ENCODE measurements at places on chromosomes 7 and 10.

DNA sequence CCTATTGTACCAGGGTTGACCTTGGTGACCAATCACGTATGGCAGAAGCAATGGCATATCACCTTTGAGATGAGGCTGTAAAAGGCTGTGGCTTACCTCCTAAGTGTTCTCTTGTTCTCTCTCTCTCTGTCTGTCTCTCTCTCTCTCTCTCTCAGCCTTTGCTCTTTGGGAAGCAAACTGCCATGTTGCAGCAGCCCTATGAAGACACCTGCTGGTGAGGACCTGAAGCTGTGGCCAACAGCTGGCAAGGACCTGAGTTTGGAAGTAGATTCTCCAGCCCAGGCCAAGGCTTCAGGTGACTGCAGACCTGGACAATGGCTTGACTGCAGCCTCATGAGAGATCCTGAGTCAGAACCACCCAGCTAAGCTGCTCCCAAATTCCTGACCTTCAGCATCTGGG lies 161.4 kb downstream of the GPAM start:
- no peak for DNase-seq

- DNase-seq = no peak
These were observed 85.5 kb downstream of the NKX6-2 start for GRCh38 chr10:132700156-132701098.

DNA sequence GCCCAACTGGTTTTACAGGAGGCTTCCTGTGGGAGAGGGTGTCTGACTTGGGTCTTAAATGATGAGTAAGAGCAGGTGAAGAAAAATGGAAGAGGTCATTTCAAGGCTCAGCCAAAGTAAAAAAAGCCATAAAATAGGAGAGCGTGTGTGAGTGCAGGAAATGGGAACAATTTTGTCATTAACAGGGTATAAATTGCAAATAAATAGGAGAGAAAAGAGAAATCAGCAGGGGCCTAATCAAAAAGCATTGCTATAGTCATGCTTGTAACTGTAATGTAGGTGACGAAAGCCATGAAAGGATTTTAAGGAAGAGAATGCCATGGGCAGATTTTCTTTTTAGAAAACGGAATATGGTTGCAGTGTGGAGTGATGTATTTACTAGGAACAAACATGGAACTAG lies 15.7 kb upstream of the SEMA3A start:
- no peak for DNase-seq

GRCh38 chr10:75663947-75664664 lies 232.7 kb downstream of the LRMDA start:
- no peak for DNase-seq

DNA sequence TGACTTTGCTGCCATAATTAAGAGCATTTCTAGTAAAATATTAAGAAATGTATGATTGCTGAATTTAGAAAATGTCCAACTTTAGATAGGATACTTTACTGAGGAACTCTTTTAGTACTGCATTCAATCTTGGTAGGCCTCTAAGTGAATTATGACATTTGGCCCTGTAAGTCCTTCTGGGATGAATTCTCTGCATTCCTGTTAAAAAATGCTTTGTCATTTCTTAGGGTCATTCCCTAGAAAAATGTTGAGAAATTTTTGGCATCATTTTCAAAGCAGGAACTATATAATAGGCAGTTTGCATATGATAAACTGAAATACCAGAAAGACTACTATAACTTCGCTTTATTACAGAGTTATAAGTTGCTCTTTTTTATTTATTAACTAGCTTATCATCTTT lies 69.3 kb upstream of the PRR15 start:
- no peak for DNase-seq

DNA sequence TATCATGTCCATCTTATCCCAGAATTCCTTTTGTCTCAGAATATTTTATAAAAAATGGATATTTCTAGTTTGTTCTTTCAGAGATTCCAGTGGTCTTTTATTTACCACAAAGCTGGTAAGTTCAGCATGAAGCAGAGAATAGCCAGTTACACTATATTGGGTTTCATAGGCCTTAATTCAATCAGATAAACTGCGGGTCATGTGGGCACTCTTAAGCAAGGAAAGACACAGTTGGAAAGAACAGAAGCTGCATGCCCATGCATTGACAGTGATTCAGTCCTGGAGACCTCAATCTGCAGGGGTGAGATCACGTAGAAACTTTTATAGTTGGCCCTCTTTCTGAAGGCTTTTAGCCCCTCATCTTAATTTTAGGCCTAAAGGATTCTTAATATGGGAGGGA lies 281.3 kb upstream of the IGFBP3 start:
- DNase-seq = no peak

GRCh38 chr10:125093199-125093973 lies 67.0 kb downstream of the CTBP2 start:
- DNase-seq = no peak

DNA sequence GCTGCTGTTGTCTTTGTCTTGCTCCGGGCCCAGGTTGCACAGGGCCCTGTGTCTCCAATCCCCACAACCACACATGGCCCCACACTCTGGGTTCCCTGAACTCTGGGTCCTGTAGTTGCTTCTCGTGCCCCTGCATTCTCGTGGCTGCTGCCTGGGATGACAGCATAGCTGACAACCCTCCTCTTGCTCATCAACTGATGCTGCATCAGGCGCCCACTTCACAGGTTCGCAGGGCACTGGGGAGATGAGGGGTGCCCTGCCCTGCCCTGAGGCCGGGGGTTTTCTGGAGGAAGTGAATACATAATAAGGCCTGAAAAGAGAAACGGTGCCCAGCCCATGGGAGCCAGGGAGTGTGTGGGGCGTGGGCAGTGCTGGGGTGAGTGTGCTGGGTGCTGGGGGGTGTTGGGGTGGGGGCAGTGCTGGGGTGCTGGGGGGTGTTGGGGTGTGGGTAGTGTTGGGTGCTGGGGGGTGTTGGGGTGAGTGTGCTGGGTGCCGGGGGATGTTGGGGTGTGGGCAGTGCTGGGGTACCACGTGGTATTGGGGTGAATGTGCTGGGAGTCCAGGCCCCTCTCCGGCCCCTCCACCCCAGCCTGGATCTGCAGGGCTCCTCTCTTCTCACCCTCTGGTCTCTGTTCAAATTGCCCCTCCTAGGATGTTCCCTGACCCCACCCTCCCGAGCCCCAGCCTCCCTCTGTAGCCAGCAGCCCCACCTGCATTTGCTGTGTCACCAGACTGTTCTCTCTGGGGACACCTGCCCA lies 2.0 kb upstream of the MTG1 start:
- no peak for DNase-seq

GRCh38 chr7:22821702-22822485 lies 755 bp downstream of the TOMM7 start:
- no peak for DNase-seq

DNA sequence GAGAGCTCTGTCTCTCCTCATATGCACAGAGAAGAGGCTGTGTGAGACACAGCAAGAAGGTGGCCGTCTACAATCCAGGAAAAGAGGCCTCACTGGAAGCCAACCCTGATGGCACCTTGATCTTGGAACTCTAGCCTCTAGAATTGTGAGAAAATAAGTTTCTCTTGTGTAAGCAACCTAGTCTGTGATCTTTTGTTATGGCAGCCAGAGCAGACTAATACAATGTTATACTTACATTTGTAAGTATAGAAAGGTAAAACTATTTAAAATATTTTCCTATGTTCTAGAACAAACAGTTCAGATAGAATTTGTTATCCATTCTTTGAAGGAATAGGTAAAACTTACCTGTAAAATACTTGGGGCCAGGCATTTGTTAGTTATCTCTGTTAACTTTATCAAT lies 53.3 kb downstream of the LRMDA start:
- no peak for DNase-seq

DNA sequence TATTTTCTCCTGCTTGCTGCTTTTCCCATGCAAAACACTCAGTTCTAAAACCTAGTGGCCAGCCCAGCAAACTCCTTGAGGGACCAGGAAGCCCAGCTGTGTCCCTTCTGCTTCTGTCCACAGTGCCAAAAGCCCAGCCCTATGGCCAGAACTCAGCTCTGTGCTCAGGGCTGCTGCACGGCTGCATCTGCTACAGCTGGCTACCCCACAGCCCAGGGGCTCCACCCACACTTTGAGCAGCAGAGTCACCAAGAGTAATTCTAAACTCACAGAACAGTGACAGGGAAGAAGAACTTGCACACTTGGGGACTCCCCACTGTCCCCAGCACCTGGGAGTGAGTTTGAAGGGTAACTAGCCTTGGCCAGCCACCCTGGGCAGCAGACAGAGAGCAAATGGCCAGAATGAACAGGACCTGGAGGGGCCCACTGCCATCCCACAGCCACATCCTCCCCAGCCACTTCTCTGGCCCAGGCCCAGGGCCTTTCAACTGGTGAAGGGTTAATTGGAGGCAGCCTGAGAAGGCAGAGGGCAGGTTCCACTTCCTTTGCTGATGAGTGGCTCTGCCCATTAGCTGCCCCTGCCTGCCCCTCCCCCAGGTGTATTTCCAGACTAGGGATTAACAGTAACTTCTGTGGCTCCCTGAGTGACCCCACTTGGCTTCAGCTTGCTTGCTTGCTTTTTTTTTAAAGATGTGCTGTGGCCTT lies 28.1 kb upstream of the TRIM8 start:
- no peak for DNase-seq

DNA sequence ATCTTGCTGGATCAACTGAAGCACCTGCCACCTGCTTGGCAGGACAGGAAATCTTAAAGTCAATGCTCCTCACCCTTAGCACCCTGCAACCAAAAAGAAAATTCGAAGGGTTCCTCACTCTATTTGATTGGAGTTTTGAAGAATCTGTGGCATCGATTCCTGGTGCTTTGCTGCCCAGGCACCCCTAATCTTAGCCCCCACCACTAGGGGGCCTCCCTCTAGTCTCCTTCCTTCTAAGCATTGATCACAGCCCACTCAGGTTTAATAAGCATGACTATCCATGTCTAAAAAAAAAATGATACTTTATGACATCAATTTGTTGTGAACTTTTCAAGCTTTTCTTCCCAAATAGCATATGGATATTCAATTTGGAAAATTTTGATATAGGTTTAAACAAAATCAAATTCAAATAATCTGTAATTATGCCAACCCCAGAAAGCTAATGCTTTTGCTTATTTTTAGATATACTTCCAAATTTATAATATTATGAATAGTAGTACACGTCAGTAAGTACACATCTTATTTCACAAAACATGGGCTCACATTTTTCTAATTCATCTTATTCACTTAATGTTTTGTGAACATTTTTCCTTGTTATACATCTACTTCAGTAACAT lies 45.3 kb downstream of the NRG3 start:
- no peak for DNase-seq

DNA sequence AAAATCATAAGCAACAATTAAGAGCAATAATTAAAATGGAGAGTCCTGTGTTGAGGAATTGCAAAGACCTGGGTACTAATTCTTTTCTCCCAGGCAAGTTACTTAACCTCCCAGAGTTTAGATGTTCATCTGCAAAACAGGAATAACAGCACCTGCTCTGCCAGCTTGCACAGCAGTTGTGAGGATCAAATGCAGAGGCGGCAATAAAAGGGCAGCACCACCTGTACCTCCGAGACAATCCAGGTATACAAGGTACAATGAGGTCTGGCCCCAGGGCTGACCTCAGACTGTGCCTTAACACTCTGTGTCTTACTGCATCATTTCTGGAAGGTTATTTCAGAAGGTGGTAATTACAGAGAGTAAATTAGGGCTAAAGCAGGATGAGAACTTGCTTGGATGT lies 14.5 kb upstream of the FAM204A start:
- DNase-seq = no peak

GRCh38 chr7:156607332-156608172 lies 33.0 kb upstream of the RNF32 start:
- DNase-seq = no peak

DNA sequence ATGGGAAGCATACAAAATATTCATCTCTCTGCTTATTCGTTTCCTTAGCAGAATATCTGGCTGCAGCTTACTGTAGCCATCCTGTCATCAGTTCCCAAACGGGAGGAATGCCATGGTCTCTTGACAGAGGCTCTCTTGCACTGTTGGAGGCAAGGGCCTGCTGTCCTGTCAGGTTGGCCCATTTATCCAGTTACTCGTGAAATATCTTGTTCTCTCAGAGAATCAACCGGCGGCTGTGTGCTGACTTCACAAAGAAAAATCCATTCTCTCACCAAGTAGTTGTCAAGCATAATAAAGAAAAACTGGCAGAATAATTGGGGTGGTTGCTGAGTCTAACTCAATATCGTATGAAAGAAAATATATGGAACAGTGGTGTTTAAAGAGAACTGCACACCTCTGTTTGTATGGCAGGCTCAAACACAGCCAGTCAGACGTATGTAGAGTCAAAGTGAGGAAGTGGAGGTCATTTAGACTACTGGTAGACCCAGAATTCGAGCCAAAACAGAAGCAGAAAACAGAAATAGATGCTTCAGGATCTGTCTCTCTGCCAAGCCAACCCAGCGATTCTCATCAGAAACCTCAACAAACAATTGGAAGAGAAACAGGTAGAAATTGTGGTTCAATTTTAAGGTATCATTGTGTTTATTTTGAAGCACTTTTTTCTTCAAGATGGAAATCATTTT lies 349.2 kb upstream of the PRKCQ start:
- no peak for DNase-seq

DNA sequence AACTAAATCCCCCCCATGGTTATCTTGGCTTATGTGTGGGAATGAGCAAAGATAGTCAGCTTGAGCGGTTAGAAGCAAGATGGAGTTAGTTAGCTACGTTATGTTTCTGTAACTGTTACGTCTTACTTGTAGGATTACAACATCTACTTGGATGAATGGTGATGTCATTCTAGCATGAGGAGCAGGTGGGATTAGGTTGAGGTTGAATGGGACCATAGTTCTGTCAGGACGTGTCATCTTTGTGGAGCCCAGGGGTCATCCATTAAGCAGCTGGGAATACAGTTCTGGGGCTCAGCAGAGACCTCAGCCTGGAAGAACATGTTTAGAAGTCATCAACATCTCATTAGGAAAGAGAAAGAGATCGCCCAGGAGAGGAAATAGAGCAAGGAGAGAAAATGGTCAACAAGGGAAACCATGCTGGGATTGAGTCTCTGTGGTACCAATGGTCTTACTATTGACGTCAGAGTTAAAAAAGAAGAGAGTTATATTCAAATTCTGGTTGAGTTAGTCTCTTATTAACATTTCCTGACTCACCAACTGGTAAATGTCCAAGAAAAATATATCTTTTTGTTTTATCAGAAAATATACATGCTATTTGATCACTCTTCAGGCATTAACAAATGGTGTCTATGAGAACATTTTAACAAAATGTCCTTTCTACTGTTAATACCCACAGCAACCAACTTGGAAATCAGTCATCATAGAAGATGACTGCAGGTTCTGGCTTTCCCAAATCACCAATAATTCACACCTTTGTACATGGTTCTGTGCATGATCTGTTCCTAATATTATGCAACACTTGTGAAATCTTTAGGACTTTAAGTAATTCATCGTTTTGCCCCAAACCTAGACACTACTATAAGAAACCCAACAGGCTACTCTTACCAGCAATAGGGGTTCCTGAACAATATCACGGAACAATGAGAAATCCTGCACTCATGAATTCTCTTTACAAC lies 96.9 kb downstream of the KIAA1217 start:
- DNase-seq = no peak

GRCh38 chr7:25358926-25359325 lies 130.6 kb upstream of the NPVF start:
- DNase-seq = no peak

DNA sequence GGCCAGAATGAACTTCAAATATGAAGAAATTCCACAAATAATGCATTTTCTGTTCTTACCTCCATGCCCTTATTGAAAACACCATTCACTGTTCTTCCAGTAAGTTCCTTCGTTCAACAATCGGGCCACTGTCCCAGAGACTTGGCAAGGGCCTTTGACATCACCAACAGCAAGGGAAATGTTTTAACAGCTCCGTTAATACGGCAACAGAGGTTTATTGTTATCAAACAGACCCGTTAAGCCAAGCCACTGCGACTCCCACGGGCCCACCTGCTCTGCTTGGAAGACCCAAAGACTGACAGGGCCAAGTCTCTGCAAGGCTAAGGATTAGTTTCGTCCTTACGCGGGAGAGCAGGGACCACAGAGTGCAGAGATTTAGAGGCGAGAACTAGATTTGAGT lies 43.4 kb upstream of the LYZL1 start:
- DNase-seq = no peak
